ENCODE measurements at places on chromosomes 5 and 9.

- peak; percentile 81 for DNase-seq
Measured at GRCh38 chr9:33415501-33416038, 13.2 kb upstream of the AQP7 start.

DNA sequence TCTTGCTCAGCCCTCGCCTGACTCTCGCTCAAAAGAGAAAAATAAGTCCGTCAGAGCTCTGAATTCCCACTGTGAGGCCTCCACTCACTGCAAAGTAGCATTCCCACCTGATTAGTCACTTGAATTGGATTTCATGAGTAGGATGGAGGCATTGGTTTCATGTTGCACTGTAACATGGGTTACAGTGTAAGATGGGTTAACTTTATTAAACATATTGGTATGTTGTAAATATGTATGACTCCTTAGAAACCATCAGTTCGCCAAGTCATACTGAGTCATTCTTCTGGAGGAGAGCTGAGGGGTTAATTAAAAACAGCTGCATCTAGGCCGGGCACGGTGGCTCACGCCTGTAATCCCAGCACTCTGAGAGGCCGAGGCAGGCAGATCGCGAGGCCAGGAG is 93.8 kb upstream of the BNC2 start:
- no peak for DNase-seq

- DNase-seq: no peak
Measured at GRCh38 chr5:141958546-141959172, 657 bp upstream of the PCDH12 start.

- DNase-seq: no peak
Measured at GRCh38 chr9:129209580-129209979, 31.5 kb upstream of the IER5L start.

- DNase-seq: peak; percentile 34
Measured at GRCh38 chr5:100890461-100891008, 12.5 kb downstream of the ST8SIA4 start.

DNA sequence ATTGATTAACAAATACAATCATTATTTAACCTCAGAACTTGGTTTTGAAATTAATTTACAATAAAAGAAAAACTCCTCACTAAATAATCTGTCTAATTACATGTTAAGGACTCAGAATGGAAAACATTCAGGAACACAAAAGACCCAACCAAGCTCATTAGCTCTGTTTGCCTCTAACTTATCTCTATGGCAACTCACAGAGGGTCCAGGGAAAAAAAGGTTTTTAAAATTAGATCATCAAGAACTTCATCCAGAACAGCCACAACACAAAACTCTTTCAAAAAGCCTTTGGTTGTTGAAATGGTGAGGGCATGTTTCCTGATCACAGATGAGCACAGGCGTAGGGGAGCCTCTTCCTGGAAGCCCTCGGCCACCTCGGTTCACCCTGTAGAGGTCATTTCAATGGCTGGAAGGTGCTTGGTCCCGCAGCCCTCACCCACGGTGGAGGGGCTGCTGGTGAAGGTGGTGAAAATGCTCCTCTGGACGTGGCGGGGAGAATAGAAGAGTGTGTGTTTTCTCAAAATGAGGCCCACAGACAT is 17.2 kb upstream of the TCF7 start:
- DNase-seq: no peak

GRCh38 chr5:78927657-78928282 is 57.3 kb downstream of the ARSB start:
- DNase-seq: no peak

- peak; percentile 4 for DNase-seq
Measured at GRCh38 chr5:15683332-15683731, 183.4 kb downstream of the FBXL7 start.

- DNase-seq: no peak
Measured at GRCh38 chr9:81363916-81364480, 325.3 kb downstream of the TLE1 start.

DNA sequence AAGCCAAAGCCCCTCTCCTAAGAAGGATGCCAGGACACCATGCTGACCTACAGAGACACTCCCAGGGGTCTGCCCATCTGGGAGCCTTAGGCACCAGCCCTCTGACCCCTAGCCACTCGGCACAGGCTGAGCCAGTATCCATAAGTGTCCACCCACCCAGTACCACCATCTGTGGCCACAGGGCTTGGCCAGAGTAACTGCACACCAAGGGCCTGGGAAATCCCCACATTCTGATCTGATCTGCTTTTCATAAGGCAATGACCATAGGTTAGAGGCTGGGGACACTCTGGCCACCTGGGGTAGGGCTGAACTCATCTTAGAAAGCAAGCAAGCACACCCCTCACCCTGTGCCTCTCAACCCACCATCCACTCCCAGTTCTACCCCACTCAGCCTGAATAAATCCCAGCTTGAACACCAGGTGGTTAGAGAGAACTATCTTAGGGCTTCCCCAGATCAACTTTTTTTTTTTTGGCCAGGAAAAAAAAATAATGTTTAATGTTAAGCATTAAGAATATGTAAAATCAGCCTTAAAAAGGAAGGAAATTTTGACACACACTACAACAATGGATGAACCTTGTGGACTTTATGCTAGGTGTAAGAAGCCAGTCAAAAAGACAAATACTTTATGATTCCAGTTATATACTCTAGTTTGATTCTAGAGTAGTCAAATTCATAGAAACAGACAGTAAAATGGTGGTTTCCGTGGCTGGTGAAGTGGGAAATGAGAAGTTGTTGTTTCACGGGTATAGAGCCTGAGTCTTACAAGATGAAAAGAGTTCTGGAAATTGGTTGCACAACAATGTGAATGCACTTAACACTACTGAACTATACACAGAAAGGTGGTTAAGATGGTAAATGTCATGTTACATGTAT is 6.2 kb downstream of the GNPDA1 start:
- no peak for DNase-seq

DNA sequence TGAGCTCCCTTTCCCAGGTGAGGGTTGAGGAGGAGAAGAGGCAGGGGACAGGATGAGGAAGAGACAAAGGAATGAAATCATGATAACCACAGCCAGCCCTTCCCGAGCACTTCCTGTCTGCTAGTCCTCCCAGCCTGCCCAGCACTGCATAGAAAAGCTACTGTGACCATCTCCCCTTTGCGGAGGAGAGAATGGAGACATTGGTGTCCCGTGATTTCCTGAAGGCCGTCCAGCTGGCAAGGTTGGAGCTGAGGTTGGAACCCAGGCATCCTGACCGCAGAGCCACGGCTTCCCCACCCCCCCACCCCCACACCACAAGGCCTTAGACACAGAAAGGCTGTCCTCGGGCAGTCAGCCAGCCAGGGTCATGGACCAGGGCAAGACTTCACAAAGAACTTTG is 131.1 kb upstream of the ICE1 start:
- no peak for DNase-seq

- no peak for DNase-seq
Measured at GRCh38 chr9:110175275-110175968, 32.5 kb downstream of the C9orf152 start.

GRCh38 chr9:96854651-96855273 is 448 bp upstream of the ZNF782 start:
- no peak for DNase-seq

- peak; percentile 43 for DNase-seq
Measured at GRCh38 chr5:140116716-140117115, 2.8 kb downstream of the PURA start.

GRCh38 chr9:33245341-33245740 is 5.4 kb downstream of the SPINK4 start:
- DNase-seq: no peak

DNA sequence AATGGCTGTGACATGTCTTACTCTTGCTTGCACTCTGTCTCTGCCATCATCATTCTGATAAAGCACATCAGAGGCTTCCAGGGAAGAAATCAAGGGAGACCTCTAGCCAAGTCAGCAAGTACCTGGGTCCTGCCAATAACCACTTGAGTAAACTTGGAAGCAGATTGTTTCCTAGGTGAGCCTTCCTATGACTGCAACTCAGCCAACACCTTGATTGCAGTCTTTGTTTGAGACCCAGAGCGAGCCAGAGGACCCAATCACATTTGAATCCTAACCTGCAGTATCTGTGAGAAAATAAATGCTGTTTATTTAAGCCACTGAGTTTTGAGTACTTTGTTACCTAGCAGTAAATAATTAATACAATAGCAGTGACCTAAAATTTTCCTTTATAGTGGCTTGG is 356.8 kb upstream of the CHD1 start:
- no peak for DNase-seq

GRCh38 chr9:12680341-12680740 is 12.8 kb upstream of the TYRP1 start:
- DNase-seq: no peak

DNA sequence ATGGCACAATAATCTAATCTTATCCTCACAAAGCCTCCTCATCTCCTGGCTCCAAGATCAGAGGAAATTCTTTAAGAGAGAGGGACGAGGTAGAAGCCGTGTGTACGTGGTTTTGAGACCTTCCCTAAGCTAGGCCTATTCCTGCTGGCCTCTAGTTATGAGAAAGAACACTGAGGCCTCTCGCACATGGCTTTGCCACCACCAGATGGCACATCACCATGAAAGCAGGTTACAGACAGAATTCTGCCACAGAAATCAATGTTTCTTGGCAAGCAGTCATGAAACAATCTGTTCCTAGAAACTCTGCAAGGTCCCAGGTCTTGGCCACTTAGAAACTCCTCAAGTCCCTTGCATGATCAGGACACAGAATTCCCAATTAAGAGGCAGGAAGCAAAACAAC is 268.2 kb upstream of the TAS2R1 start:
- peak; percentile 4 for DNase-seq

- no peak for DNase-seq
Measured at GRCh38 chr5:133403741-133404364, 208.5 kb downstream of the FSTL4 start.

GRCh38 chr9:126623667-126624478 is 10.1 kb downstream of the LMX1B start:
- DNase-seq: no peak

DNA sequence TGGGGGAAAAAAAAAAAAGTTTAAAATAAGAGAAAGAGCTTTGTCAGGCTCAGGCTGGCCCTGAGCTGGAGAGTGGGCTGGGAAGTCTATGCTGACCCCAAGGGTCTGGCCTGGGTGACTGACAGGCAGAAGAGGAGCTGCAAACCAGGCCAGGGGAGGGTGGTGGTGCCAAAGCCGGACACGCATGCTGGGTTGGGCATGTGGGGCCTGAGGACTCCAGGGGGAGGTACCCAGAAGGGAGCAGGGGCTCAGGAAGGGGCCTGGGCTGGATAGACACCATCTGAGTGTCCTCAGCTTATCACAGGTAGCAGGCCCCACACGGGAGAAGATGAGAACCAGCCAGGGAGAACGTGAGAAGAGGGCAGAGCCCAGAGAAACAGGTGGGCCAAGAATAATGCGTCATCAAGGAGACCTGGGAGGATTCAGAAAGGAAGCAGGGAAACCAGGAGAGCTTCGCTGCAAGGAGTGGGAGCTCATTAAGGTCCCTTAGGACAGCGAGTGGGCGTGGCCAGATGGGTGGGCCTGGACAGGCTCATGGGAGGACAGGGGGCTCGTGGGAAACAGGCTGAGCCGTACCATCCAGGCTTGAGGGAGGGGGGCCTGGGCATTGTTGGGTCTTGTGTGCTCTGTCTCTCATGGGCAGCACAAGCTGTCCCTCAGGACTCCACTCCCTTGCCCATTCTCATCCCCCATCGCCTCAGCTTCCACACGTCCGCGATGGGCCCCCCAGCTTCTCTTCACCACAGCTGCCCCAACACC is 16.0 kb downstream of the TMOD1 start:
- no peak for DNase-seq

DNA sequence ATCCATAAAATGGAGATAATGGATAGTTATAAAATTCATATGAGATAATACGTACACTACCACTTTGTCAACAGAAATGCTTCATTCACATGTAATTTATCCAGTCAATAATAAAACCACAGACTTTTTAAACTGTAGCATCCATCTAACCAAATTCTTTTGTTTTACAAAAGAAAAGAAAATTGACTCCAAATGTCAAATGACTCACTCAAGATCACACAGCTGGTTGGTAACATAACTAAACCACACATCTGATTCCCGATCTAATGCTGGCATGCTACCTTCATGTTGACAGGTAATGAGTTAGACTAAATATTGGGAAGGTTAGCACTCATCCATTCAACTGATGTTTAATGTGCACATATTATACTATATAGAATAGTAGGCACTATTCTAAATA is 4.9 kb downstream of the FRMD3 start:
- DNase-seq: no peak

DNA sequence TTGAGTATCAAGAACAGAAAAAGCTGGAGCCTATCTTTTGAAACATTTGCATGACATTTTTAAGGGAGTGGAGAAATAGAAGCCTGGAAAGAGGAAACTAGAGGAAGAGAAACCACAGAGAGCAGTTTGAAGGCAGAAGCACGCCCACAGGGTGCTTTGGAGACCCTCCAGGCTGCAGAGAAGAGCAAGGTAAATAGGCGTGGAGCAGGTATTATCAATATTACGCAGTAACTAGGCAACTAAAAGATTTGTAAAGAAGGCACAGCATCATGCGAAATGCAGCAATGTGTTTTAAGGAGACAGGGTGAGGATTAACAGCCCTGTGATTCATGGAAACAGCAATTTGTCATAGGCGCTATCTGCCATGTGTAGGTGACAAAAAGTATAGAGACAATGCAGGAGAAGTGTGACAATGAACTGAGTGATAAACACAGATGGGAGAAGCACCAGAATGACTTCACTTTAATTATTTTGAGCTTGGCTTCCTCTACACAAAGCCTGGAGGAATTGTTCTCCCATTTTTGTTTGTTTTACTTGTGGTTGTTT is 281.2 kb downstream of the BRINP1 start:
- no peak for DNase-seq

GRCh38 chr5:87499478-87500410 is 87.0 kb upstream of the CCNH start:
- DNase-seq: no peak

DNA sequence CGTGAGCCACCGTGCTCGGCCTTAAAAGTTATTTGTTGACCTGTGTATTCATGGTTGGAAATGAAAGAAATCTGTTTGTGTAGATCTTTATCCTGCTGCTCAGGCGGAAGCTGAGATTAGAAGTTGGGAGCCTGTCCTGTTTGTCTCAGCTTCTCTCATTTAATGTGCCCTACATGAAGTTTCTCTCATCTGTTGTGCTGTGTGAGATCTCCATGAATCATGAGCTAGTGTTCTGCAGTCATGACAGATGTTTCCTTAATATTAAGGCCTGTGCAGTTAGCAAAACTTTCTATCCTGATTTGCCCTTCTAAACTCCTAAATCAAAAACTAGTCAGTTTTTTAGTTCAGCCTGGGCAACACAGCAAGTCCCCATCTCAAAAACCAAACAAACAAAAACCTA is 59.5 kb downstream of the FAM78A start:
- DNase-seq: no peak

- DNase-seq: no peak
Measured at GRCh38 chr5:134153657-134154056, 23.1 kb downstream of the SKP1 start.

DNA sequence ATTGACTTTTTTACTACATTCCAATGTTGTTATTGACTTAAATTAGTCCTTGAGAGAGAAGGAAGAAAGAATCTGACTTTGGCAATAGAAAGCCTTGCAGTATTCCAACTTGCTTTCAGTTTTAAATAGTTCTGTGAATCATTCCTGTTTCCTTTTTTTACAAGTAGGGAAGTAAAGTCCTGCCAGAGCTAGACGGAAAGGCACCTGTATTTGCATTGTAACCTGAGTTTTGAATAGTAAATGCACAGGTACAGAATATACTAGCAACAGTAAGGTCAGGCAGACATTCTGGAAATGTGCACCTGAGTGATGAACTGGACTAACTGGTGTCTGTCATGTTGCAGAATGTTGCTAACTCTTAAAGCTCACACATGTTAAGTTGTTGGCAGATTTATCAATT is 100.9 kb downstream of the PRKACG start:
- DNase-seq: no peak

All from OCI-LY7 (cell line).